ENCODE measurements at places on chromosomes 13 and 19.
A peak's percentile ranks its signal among the peaks of the same experiment; 100 is the strongest.

DNA sequence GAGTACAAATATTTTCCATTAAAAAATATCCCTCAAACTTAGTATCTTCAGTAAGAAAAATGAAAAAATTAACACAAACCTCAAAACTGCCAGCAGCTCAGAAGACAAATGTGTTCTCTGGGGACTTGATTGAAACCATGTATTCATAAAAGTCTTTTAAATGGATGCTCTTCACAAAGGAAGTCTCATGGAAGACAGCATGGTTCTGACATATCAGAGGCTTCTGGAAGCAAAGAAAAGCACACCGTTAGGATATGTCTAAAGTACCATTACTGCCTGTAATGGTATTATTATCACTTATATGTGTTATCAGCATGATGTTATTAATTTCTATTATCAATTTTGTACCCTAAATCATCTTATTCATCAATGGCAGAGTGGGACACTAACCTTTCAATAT, 302.8 kb downstream of the ENOX1 start:
- no peaks in the 10 kb centered on the region for H3K4me1 ChIP-seq
- no peak overlapping the region for H3K4me3 ChIP-seq
- H3K27me3 ChIP-seq, result no peaks in the 10 kb centered on the region
- no peaks in the 10 kb centered on the region for H3K36me3 ChIP-seq
- H3K27ac ChIP-seq, result no peak overlapping the region
- DNase-seq, result no peak

- H3K4me1 ChIP-seq, result no peaks in the 10 kb centered on the region
- H3K4me3 ChIP-seq, result no peak overlapping the region
- no peaks in the 10 kb centered on the region for H3K36me3 ChIP-seq
Observed at GRCh38 chr19:14774373-14774772, 4.0 kb downstream of the ADGRE2 start.

DNA sequence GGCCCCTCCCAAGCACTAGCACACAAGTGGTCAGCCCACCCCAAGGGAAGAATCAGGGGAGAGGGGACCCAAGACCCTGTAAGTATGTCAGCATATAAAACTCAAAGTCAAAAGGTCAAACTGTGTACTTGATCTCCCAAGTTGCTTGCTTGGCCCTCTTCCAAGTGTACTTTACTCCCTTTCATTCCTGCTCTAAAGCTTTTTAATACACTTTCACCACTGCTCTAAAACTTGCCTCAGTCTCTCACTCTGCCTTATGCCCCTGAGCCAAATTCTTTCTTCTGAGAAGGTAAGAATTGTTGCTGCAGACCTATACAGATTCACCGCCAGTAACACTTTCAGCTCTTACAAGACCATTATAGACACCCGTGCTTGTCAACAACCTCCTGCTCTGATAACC, 15.1 kb upstream of the RNASEH2B start:
- DNase-seq, result no peak
- H3K27ac ChIP-seq, result no peak overlapping the region
- no peaks in the 10 kb centered on the region for H3K4me1 ChIP-seq

DNA sequence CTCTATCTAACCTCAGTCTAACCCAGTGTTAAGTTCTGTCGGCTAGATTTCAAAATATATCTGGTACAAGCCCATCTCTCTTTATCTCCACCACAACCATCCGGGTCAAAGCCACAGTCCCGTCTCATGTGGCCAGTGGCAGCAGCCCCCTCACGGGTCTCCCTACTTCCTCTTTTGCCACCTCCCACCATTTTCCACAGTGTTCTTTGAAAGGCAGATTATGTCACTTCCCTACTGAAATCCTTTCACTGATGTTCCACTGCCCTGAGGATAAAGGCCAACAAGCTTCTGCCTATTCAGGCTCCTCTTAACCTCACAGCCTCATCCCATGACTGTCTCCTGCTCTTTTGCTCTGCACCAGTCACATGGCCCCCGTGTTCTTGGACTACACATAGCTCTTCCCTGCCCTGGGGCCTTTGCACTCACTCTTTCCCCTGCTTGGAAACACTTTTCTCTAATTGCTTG, 117.2 kb downstream of the UBL3 start:
- H3K27me3 ChIP-seq, result no peaks in the 10 kb centered on the region
- no peaks in the 10 kb centered on the region for H3K36me3 ChIP-seq
- no peak for DNase-seq
- H3K27ac ChIP-seq, result no peak overlapping the region

GRCh38 chr13:96848286-96848685, 146.0 kb downstream of the OXGR1 start:
- H3K27ac ChIP-seq, result no peak overlapping the region
- no peaks in the 10 kb centered on the region for H3K27me3 ChIP-seq
- H3K4me3 ChIP-seq, result no peak overlapping the region
- H3K36me3 ChIP-seq, result no peaks in the 10 kb centered on the region
- no peaks in the 10 kb centered on the region for H3K4me1 ChIP-seq

DNA sequence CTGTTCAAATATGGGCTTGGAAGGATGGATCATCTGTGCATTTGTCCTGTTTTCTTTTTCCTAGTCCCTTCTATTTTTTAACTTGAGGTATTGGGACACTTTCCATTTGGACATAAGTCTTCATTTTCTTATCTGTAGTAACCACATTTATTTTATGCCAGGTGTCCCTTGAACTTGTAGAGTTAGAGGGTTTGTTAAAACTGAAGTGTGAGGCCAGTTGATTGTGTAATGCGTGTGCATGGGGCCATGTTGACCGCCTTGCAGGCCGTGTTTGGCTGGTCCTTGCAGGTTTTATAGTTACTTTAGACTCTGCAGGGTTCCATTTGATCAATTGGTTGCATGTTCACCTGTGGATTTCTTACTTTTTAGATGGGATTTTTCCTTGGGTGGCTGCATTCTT, 21.0 kb downstream of the SAE1 start:
- H3K36me3 ChIP-seq, result peaks cover 6% of the 10 kb centered on the region
- H3K4me3 ChIP-seq, result no peak overlapping the region
- no peaks in the 10 kb centered on the region for H3K27me3 ChIP-seq
- no peak for DNase-seq
- H3K4me1 ChIP-seq, result peaks cover 6% of the 10 kb centered on the region

- DNase-seq, result no peak
- H3K4me1 ChIP-seq, result no peaks in the 10 kb centered on the region
- no peak overlapping the region for H3K4me3 ChIP-seq
- H3K27ac ChIP-seq, result no peak overlapping the region
- H3K27me3 ChIP-seq, result no peaks in the 10 kb centered on the region
Observed at GRCh38 chr13:33953203-33953602, 135.3 kb downstream of the RFC3 start.

DNA sequence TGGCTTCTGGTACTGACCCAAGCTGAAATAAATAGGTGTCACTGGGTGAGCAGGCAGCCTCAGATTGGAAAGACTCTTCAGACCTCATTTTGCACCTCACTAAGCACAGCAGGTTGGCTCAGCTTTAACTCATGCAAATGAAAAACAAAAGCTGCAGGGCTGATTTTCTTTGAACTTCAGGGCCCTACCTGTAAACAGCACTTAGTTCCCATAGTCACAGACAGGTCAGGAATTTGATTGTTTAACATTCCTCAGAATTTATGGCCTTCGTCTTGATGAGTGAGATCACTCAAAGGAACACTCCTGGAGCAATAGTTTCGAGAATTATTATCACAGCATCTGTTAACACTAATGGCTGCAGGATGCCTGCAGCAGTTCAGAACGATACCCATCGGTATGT, 718.5 kb downstream of the EFNB2 start:
- H3K27me3 ChIP-seq, result no peaks in the 10 kb centered on the region
- H3K4me1 ChIP-seq, result no peaks in the 10 kb centered on the region
- no peak overlapping the region for H3K27ac ChIP-seq
- H3K36me3 ChIP-seq, result no peaks in the 10 kb centered on the region
- no peak overlapping the region for H3K4me3 ChIP-seq

DNA sequence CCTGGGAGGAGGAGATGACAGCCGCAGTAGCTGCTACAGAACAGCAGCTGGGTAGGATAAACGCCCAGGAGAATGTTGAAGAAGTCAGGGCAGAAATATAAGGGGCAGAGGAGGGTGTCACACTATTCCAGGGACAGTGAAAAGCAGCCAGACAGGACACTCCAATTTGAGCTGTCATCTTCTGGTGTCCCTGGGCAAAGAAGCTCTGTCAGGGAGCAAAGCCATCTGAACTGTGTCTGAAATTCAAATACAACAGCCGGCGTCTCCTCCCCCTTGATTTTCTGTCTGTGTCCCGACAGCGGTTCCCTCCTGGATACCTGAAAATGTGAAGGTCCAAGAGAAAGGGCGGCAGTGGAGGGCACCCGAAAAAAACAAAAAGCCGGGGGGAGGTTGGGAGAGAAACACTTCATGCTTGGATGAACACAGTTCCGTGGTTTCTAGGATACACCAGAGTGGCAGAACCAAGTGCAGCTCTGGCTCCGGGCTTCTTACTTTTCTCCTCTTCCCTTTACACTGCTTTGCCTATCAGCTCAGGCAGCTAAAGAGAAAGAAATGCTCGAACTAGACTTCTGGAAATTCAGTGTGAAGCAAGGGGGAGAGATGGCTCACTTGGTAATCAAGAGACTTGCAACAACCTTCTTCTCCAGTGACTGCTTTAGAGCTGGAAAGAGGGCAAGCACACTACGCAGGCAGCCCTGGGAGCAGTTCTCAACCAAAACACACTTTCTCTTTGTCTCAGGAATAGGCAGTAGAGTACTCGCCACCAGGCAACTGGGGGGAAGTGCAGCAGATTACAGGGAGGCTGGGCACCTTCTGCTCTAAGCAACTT, 465.6 kb downstream of the ITGBL1 start:
- peaks cover 36% of the 10 kb centered on the region for H3K27me3 ChIP-seq
- H3K4me1 ChIP-seq, result no peaks in the 10 kb centered on the region
- no peak overlapping the region for H3K4me3 ChIP-seq

GRCh38 chr19:29266001-29266400, 53.0 kb upstream of the UQCRFS1 start:
- no peak for DNase-seq
- no peaks in the 10 kb centered on the region for H3K27me3 ChIP-seq
- H3K4me3 ChIP-seq, result no peak overlapping the region

- H3K27me3 ChIP-seq, result peaks cover 90% of the 10 kb centered on the region
- H3K4me1 ChIP-seq, result peaks cover 18% of the 10 kb centered on the region
- DNase-seq, result no peak
- no peak overlapping the region for H3K27ac ChIP-seq
- H3K36me3 ChIP-seq, result no peaks in the 10 kb centered on the region
Observed at GRCh38 chr13:27919659-27919933, 204 bp upstream of the PDX1 start.

DNA sequence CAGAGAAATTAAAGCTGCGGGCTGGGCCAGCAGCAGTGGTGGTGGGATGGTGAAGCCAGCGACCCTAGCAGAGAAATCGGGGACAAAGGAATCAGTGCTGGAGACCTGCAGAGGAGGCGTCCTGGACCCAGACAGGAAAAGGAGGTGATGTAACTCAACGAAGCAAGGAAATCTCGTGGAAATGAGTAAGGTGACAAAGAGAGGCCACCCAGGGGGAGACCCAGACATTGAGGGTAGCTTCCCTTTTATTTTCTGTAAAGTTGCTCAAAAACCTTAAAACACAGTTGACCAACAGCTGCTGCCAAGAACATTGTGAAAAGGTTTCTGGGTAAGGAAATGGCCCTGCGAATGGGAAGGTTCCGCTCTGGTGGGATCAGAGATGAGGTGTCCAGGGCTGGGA, 13.3 kb upstream of the RETN start:
- no peak for DNase-seq
- no peaks in the 10 kb centered on the region for H3K27me3 ChIP-seq
- H3K27ac ChIP-seq, result no peak overlapping the region
- no peak overlapping the region for H3K4me3 ChIP-seq
- no peaks in the 10 kb centered on the region for H3K36me3 ChIP-seq

GRCh38 chr19:43934055-43934984, 762 bp downstream of the ZNF45 start:
- H3K27me3 ChIP-seq, result no peaks in the 10 kb centered on the region
- DNase-seq, result no peak
- no peaks in the 10 kb centered on the region for H3K4me1 ChIP-seq
- H3K4me3 ChIP-seq, result peak overlapping the region; percentile 69

GRCh38 chr13:46662690-46663089, 109.7 kb downstream of the LRCH1 start:
- H3K36me3 ChIP-seq, result no peaks in the 10 kb centered on the region
- peaks cover 12% of the 10 kb centered on the region for H3K4me1 ChIP-seq
- no peaks in the 10 kb centered on the region for H3K27me3 ChIP-seq
- no peak for DNase-seq
- no peak overlapping the region for H3K4me3 ChIP-seq

DNA sequence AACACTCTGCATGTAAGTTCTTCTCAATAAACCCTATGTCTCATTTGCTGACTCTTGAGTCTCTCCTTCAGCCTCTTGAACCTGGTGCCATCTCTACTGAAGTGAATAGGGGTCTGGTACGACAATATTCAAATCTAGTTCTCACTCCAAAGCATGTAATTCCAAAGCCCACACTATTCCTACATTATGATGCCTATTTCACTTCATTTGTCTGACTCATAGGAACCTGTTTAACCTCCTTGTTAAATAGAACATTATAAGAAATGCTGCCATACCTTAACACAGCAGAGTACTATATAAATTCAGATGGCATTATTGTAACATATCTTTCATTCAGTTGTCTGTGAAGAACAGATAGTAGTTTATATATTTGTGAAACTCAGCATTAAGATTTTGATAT, 67.1 kb downstream of the STARD13 start:
- H3K36me3 ChIP-seq, result no peaks in the 10 kb centered on the region
- no peaks in the 10 kb centered on the region for H3K27me3 ChIP-seq
- H3K4me3 ChIP-seq, result no peak overlapping the region
- peak overlapping the region; percentile 75 for H3K27ac ChIP-seq
- H3K4me1 ChIP-seq, result no peaks in the 10 kb centered on the region

GRCh38 chr13:23510979-23511735, 59.1 kb upstream of the TNFRSF19 start:
- no peaks in the 10 kb centered on the region for H3K4me1 ChIP-seq
- H3K36me3 ChIP-seq, result no peaks in the 10 kb centered on the region
- H3K27me3 ChIP-seq, result no peaks in the 10 kb centered on the region
- no peak overlapping the region for H3K4me3 ChIP-seq
- no peak overlapping the region for H3K27ac ChIP-seq
- no peak for DNase-seq

GRCh38 chr13:31803311-31803710, 64.0 kb downstream of the RXFP2 start:
- H3K4me1 ChIP-seq, result no peaks in the 10 kb centered on the region
- no peaks in the 10 kb centered on the region for H3K36me3 ChIP-seq
- no peak overlapping the region for H3K4me3 ChIP-seq
- H3K27ac ChIP-seq, result no peak overlapping the region
- H3K27me3 ChIP-seq, result no peaks in the 10 kb centered on the region

DNA sequence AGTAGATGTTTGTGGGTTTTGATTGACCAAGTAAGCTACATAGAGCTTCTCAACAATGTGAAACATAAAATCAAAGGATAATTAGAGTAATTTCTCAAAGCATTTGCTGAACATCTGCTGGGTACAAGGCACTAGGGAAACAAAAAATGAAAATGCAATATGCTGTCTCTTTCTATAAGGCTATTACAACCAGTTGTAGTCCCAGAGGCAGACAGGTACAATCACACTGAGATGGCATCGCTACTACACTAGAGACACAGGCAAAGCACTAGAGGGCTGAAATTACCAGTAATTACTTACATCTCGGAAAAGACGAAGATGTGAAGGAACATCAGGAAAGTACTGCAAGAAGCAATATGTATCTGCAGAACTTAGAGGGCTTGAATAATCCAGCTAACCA, 133.3 kb downstream of the LHFPL6 start:
- H3K4me1 ChIP-seq, result no peaks in the 10 kb centered on the region
- DNase-seq, result no peak
- H3K36me3 ChIP-seq, result no peaks in the 10 kb centered on the region
- H3K27me3 ChIP-seq, result no peaks in the 10 kb centered on the region
- no peak overlapping the region for H3K27ac ChIP-seq

GRCh38 chr13:80975903-80976302, 635.0 kb upstream of the SPRY2 start:
- H3K36me3 ChIP-seq, result no peaks in the 10 kb centered on the region
- no peak overlapping the region for H3K4me3 ChIP-seq
- no peak overlapping the region for H3K27ac ChIP-seq
- no peaks in the 10 kb centered on the region for H3K4me1 ChIP-seq

Data from colonic mucosa (tissue), 4 donors.